ENCODE measurements at places on chromosomes 13 and 19. TPM values are rescaled to one million over a fixed set of nuclear protein-coding genes. Genes with fewer than 3 reads are reported as not detected.

Gene PTBP1
- polyA plus RNA-seq: 130 TPM

Gene PCDH17
- polyA plus RNA-seq: not detected

DNA sequence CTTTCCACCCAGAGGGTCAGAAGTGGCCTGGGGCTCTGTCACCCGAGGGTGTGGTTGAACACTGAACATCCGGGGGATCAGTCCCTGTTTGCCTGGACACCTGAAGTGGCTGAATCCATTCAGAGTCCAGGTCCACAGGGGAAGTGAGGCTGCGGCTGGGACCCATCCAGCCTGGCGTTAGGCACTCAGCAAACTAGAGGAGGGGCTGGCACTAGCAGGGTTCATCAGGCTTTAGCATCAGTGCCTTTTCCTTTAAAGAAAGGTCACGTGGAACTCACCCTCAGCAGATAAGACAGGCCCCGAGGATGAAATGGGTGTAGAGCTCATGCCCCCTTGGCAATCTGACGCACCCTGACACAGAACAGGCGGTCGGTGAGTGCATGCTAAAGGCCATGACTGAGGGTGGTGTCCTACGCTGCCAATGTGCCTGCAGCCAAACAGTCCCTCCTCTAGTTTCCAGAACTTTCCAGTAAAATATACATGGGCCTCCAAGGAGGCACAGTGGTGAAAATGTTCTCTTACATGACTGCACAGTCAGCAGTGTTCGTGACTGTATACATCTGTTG, 72.4 kb upstream of the ARHGEF7 start:
- no peak for DNase-seq

- no peak for DNase-seq
Measured at GRCh38 chr19:34505321-34506025, 23.9 kb downstream of the WTIP start.

Gene NOVA2
- polyA plus RNA-seq: not detected

- DNase-seq: no peak
Measured at GRCh38 chr13:36848199-36848982, 29.4 kb downstream of the RFXAP start.

Gene GRK1
- polyA plus RNA-seq: not detected

GRCh38 chr13:50636007-50636704, 207.3 kb downstream of the DLEU7 start:
- no peak for DNase-seq

Gene ZNF846
- 8.0 TPM for polyA plus RNA-seq

GRCh38 chr13:66563076-66563475, 667.1 kb downstream of the PCDH9 start:
- no peak for DNase-seq

DNA sequence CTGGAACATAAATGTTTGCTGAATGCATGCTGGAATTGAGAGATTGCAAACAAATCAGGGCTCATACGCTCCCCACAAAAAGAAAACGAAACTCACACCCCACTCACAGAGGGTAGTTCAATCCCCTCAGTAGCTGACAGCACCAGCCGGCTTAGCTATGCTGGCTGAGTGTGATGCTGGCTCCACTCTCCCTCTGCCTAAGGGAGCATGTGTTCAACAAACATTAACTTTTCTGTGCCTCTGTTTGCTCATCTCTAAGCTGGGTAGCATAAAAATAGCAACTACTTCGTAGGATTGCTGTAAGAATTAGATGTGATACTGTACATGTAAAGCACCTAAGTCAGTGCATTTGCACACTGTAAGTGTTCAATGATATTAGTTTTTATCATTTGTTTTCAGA, 282.6 kb downstream of the FOXO1 start:
- no peak for DNase-seq

- no peak for DNase-seq
Measured at GRCh38 chr19:22607653-22608430, 26.3 kb upstream of the ZNF492 start.

DNA sequence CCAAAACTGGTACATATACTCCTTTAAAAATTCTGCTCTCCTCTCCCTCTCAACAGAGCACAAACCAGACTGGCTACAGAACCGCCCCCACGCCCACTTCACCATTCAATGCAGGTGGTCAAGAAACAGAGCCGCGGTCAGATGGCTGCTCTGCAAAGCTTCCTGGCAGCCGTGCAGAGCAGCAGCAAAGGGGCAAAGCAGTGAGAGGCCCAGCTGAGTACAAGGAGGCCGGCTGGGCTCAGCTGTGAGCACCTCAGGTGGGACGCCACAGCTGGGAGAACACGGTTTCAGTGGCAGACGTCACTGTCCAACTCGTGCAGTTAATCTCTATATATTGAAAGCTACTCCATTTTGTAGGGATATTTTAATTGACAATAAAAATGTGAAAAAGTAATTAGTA, 8.3 kb downstream of the GRTP1 start:
- no peak for DNase-seq

Gene IGFL3
- 236 TPM for polyA plus RNA-seq

DNA sequence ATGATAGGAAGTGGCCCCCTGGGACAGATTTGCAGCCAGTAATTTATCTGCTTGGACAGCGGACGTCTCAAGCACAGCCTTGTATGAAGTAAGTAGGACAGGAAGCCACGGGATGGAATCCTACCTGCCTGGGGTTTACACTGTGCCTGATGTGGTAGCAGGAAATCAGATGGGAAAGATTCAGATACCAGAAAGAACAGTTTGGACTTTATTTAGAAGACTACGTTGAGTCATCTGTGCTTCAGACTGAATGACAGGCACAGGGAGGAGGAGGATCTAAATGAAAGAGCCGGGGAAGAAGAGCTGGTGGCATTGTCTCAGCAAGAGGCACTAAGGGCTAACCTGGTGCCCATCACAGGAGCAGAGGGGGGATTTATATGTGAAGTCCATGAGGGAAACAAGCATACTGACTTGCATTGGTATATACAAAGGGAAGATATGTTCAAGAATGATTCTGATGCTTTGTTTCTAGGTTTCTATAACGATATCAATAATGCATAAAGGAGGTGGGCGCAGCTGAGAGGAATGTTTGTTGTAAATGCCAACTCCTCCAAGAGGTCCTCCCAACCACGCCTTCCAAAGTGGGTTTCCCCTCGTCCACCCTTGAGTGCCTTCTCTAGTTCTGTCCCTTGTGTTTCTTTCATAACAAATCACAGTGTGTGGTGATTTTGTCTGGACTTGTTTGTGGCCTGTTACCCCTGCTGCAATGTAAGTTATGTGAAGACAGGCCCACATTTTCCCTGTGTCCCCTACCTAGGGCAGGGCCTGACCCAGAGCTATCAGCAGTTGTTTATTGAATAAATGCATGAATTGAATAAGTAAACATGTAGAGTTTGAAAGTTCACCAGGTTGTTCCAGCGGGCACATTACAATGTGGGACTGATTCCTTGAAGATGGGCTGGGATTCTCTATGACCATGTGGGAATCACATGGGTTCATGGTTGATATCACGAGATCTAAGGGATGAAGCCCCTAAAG, 328.4 kb downstream of the SLC7A1 start:
- DNase-seq: no peak

GRCh38 chr13:31067416-31068118, 94.1 kb downstream of the HSPH1 start:
- DNase-seq: no peak

Gene LIM2
- polyA plus RNA-seq: not detected
